ENCODE measurements at places on chromosomes 2 and 18.
A peak's percentile ranks its signal among the peaks of the same experiment; 100 is the strongest.

DNA sequence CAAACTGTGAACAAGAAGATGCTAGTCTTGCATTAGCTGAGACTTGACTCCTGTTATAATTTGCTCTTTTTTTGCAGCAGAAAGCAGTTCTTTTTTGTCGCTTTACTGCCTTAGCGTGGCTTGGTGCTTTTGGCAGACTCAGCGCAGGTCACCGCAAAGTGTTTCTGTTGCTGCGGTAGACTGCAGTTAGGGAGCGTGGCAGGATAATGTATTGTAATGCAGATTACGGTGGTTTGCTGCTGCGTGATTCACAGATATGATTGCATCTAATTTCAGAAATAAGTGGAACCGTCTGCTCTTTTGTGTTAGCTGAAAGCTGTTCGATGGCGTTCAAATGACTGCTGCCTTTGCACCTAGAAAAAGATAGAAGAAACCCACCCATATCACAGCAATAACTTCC, 131.6 kb upstream of the SATB2 start:
- no peak for DNase-seq

GRCh38 chr2:168439536-168439935, 16.5 kb upstream of the CERS6 start:
- no peak for DNase-seq

DNA sequence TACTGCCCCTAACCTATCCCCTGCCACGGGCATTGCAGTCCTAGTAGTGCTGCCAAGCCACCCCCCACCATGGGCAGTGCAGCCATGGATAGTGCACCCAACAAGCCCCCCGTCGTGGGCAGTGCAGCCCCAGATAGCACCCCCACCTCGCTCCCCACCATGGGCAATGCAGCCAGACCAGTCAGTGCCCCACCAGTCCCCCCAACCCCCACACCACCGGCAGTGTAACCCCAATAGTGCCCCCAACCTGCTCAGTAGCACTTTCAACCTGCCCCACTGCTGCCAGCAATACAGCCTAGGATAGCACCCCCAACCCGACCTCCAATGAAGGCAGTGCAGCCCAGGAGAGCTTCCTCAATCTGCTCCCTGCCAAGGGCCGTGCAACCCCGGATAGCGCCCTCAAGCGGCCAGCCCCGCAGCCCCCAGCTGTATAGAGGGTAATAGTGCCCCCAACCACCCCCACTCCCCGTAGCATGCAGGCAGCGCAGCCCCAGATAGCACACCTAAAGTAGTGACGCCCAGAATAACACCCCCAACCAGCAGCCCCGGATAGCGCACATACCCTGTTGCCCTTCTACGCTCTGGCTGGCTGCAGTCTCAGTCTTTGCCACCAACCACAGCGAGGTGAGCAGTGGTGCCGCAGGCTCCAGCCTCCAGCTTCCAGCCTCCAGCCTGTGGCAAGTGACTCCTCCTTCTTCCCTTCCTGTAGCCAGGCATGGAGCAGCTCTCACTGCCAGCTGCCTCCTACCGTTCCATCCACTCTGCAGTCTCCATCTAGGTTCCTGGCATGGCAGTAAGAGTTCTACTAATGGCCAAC, 45.4 kb upstream of the ANKRD62 start:
- DNase-seq, result peak; percentile 45

DNA sequence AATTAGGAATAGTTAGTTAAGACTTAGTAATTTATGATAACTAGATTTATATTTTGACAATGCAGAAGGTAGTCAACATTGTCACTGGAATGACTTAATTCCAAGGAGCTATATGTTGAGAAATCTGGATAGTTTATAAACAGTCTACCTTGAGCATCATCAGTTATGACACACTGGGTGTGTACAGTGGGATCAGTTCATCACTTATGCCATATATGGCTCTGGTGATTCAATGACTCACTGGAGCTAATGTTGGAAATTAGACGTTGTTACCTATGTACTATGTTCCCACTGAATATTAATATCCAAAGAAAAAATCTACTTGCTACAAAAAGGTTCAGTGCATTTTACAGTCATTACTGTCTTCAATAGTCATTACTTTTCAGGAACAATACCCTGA, 34.0 kb upstream of the ITPRID2 start:
- DNase-seq, result no peak

DNA sequence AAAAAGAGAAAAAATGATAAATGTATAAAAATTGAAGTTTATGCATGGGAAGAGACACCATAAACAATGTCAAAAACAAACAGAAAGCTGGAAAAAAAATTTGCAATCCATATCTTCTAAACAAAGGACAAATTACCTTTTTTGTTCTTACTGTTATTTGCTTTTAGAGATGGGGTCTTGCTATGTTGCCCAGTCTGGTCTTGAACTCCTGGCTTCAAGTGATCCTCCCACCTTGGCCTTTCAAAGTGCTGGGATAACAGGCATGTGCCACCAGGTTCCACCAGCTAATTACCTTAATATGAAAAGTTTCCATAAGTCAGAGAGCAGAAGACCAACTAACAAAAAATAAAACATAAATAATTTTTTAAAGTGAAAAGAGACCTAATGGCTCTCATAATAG, 90.0 kb upstream of the SIX3 start:
- DNase-seq, result no peak

DNA sequence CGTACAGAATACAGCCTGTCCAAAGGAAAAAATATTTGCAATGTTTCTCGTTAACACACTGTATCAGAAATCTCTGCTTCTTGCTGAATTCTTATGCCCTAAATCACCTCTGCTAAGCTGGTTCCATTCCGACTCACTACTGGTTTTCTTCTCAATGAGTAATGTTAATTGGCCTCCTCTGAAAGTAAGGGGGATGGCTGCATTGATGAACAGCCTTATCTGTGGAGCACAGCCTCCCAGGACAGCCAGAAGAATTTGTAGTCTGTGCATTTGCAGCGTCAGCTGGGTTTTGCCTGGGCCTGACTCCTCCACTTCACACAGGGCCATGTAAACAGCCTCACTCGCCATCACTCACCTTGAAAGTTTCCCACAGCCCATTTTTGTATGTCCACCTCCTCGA, 127.7 kb downstream of the RNF152 start:
- DNase-seq, result no peak

DNA sequence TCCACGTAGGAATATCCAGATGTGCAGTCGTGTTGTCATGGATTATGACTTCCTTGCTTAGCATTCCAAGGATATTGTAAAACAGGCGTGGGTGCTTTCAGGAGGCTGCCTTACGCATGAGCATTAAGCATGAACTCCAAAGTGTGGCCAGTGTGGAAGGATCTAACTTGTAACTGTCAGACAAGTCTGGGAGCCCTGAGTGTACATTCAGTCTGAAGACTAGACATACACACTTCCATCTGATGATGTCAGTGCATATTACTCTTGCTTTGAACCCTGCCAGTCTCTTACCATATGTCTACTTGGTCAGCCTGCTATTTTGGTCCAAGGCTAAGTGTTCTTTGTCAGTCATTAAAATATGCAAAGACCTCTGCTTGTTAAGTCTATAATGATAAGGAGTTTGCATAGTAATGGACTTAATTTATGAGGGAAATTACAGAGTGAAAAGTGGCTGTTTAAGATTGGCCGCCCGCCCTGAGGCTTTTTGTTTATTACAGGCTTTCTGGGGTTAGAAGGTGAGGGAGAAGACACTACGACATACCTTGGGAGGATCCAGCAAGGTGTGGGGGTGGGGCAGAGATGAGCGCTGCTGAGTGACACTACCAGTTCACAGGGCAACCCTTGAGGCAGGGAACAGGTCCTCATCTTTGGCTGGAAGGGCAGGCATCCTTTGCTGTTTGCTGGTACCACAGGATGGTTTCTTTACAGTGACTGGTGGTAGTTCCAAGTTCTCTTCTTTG, 48.3 kb downstream of the CABLES1 start:
- DNase-seq, result no peak

DNA sequence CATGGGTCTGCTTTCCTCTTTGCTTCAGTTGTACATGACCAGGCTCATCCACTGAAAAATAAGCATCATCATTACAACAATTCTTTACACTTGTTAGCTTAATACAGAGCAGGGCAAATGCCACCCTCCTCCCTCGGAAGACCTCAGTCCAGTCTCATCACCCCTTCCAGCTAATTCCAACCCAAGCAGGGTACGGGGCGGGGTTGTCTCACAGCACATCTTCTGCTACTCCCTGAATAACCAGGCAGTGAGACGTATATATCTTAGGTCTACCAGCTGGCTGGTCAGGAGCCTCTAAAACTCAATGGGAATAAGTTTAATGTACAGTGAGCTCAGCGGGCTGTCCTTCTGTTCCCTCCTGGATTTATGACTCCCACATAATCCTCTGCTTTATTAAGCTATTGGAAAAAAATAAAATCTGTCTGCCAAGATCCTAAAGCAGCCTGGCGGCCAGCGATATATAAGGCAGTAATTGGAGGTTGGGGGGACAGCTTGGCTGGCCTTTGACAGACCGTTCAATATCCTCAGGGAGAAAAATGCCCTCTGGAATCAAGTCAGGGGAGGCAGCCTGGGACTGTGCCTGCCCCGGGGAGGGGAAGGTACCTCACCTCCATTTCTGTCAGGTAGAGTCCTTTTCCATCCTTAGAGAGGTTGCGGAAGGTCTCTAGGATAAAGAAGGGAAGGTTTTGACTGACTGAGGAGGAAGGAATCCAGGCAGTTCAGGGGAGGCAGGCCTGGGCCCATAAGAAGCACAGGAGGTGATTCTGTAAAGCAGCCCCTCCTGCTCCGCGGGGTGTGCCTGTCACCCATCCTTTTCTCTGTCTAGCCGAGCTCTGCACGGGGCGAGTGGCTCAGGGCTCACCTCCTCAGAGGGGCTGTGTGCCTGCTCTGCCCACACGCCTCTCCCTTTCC, 76.3 kb downstream of the CAPN13 start:
- no peak for DNase-seq

DNA sequence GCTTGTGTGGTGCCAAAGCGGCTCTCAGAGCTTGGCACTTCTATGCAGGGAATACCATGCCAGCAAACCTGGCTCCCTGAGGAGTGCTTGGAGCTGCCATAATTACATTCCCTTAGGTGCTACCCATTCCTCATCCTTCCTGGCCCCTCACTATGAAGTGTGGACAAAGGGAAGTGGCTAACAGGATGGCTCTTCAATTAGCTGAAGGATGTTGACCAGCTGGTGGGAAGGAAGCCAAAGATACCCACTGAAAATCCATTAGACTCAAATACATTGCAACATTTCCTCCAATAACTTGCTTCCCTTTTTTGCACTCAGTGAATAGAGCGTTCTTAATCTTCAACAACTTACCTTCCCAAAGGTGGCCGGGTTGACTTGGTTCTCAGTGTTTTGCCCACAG, 8.5 kb downstream of the RFX8 start:
- no peak for DNase-seq

- no peak for DNase-seq
These were observed 363.7 kb upstream of the MYT1L start for GRCh38 chr2:2694746-2695145.

- no peak for DNase-seq
These were observed 5.1 kb downstream of the SERPINB8 start for GRCh38 chr18:63974991-63975390.

DNA sequence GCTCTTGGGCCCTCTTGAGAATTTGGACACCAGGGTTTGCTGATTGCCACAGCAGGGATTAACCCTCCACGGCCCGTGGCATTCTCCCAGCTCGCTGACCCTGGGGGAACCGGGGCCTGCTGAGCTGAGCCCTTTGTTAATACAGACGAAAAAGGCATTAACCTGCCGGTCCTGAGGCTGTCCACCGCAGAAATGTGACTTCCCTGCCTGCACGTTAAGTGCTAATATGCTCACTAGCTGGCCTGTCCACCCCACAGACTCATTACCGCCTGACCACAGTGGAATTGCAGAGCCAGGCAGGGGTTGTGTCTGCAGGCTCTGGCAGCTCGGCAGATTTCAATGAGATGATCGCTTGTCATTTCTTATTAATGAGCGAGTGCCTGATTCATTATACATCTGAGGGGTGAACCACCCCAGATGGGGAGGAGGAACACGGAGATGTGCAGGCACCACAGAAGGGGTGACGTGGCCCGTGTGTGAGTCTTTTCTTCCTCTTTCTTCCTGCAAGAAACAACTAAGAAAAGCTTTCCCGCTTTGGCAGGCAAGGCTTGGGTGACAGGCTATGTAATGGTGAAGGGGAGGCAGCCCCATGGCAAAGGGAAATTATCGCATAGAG, 126.0 kb downstream of the GLI2 start:
- DNase-seq, result peak; percentile 9

DNA sequence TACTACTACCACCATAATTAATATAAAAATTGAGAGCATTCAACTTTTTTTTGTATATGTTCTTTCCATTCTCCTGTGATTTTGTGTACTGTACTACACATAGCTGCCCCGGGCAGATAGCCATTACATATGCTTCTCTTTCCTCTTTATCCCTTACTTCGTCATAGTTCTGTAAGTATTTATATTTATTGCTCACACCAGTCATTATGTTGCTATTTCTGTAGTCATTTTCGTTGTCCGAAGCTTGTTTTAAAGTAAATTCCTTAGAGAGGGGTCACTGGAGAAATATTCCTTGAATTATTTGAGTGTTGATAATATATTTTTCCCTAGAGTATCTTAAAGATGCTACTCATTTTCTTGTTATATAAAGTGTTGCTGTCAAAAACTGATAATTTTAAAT, 144.0 kb downstream of the CLIP4 start:
- no peak for DNase-seq

DNA sequence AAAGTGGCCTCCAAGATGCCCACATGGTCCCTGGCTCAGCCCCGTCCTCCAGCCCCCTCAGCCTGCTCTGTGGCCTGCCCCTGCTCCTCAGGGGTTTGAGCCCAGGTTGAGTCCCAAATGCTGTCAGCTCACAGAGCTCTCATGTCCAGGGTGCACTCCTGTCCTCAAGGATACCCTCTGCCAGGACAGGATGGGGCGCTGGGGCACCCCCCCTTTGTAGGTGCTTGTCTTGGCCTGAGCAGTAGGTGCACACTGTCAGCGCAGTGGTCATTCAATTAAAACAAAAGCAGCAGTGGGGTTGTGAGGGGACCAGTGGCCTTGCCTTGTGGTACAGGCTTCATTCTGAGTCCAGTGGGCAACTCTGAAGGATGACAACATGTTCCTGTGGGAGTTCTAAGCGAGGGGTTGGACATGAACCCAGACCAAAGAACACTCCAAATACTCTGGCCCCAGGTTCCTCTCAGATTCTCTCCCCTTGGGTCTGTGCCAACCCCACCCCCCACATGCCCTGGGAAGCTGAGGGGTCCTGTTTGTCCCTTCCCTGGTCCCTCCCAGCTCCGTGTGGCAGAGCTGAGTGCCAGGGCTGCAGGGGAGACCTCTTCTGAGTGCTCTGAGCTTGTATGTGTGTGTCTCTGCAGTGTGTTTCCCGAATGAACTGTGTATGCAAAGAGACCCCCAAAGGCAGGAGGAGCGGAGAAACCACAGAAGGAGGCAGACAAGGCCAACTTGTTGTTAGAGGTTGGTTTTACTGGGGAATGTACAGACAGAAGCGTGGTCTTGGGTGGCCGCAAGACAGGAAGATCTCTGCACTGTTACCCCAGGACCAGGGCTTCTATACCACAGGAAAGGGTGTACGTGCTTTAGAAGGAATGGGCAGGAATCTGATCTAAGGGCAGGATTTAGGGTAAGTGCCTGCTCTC, 155.6 kb upstream of the HS6ST1 start:
- no peak for DNase-seq

DNA sequence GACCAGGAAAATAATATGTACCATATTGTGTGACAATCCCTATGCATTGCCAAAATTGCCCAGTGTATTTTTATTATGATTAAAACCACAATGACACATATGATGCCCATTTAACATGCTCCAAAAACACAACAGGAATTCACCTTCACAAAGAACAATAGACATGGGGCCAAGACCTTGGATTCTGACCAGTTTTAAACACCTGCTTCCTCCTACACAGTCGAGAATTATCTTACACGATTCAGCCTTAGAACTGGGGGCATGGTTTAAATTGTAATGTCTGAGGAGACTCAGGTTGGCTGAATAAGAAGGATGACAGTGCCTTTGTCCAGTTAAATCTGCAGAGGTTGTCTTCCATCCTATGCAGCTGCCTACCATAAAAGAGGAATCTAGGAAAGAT, 212.7 kb downstream of the PLCL1 start:
- no peak for DNase-seq
